AG09319 (cell line): ENCODE measurements at places on chromosomes 1 and 21.

GRCh38 chr1:114482585-114482984 lies 28.4 kb downstream of the TRIM33 start:
- no peak for DNase-seq

- DNase-seq, result no peak
These were observed 495.6 kb upstream of the NEGR1 start for GRCh38 chr1:72777918-72778317.

DNA sequence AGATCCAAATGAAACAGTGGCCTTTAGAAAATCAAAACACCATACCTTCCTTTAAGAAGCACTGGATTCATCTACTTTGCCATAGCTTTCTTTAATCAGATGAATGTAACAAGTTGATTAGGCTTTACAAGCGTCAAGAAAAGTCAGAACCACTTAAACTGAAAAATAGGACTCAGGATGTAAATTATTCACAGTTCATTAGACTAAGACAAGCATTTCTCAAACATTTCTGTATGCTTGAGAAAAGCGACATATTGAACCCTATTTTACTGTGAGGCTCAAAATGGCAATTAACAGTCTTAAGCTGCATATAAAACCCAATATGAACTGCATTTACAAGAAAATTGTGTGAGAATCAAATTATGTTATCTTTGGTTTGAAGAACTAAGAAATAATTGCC lies 256.7 kb upstream of the SNX7 start:
- DNase-seq, result no peak

DNA sequence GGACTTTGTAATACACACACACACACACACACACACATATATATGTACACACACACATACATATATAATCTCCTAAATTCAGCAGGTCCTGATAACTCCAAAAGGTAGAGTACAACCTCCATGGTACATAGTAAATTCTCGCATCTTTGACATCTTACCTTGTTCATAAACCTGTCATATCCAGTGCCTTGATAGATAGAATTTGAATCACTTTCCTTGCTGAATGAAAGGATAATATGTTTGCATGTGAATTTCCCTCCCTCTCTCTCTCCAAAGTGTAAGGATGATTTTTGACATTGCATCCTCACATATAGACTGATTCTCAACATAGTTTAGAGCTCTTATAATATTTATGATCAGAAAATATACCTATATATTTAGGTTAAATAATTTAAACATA lies 567.1 kb upstream of the ADGRL2 start:
- no peak for DNase-seq

GRCh38 chr1:210394281-210394821 lies 65.6 kb downstream of the HHAT start:
- no peak for DNase-seq

DNA sequence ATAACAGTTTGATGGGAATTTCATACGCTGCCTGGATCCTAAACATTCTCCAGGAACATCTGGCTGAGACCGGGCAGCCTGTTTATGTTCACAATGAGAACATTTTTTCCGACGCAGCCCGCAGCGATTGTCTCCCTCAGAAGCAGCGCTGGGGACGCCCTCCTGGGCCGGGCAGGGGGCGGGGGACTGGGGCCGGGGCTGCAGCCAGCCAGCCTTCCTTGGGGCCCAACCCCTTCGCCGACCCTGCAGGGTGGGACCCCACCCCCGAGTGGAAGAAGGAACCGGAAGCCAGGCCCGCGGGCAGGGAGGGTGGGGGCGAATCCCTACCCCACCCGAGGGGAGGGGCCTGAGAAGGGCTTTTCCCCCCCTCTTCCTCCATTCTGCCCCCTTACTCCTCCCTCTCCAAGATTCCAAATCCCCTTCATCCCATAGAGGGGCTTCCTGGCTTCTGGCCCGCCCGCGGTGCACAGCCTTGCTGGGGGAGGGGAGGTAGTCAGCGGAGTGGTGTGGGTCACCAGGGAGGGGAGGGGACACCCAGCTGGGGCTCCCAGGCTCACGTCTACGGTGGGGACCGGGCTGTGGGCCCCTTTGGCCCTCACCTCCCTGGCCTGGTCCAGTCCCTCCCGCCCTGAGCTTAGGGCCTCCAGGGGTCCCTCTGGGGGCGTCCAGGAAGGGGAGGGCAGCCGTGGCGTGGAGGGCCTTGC lies 60.6 kb downstream of the WNT9A start:
- no peak for DNase-seq

GRCh38 chr1:76425201-76426145 lies 350.9 kb downstream of the ST6GALNAC3 start:
- no peak for DNase-seq

DNA sequence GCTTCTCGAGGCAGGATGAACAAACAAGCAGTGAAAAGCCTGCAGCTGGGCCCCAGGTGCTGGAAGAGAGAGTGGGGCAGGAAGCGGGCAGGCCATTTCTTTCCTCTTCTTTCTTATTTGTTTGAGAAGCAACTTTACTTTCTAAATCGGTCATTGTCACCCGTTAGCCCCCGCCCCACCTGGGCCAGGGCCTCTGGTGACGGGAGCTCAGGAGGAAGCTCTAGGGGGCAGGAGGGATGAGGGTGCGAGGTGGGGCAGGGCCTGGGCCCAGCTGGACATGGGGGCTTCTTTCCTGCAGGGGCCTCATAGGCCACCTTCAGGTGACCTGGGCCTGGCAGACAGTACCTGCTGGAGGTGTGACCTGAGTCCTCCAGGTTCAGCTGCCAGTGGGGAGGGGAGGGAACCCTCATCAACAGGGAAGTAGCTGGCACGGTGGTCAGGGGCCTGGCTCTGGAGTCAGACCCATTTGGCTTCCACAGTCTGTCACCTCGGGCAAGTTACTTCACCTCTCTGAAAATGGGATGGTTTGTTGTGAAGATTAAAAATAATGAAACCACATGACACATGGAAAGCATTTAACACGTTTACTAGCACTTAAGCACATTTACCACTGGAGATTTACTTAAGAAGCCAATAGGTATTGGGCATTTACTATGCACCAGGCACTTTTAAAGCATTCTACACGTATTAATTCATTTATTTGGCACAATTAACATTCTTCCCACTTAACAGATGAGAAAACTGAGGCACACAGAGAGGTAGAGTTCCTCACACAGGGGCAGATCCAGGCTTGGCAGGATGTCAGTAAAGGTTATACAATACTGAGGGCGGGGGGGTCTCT lies 54.1 kb upstream of the ID3 start:
- DNase-seq, result no peak

GRCh38 chr1:43622901-43623780 lies 26.8 kb upstream of the KDM4A start:
- DNase-seq, result peak; percentile 3

- DNase-seq, result no peak
These were observed 34.0 kb upstream of the CHIT1 start for GRCh38 chr1:203263496-203263895.

- no peak for DNase-seq
These were observed 160.3 kb downstream of the PTPRU start for GRCh38 chr1:29396438-29397255.
